ENCODE measurements at places on chromosomes 2 and 18.

DNA sequence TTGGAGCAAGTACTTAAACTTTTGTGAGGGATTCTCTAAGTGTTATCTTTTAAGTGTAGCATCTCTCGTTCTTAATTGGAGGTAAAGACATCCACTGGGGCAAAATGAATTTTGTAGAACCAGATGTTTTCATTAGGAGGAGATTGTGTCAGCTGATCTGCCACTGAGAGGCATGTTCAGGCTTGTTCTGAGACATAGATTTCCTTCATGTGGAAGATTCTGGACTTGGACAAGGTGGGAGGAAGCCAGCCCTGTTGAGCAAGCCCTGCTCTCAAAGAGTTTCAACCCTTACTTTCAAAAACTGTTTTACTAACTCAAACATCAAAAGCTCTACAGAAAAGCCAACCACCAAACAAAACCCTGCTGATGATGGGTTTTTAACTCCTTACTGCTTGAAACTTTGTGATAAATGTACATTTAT lies 6.5 kb downstream of the MAP4K4 start:
- peak; percentile 70 for DNase-seq

GRCh38 chr2:237433920-237434676 lies 20.1 kb upstream of the COL6A3 start:
- no peak for DNase-seq

- DNase-seq, result peak; percentile 54
Measured at GRCh38 chr2:160293391-160294091, 93.5 kb upstream of the ITGB6 start.

DNA sequence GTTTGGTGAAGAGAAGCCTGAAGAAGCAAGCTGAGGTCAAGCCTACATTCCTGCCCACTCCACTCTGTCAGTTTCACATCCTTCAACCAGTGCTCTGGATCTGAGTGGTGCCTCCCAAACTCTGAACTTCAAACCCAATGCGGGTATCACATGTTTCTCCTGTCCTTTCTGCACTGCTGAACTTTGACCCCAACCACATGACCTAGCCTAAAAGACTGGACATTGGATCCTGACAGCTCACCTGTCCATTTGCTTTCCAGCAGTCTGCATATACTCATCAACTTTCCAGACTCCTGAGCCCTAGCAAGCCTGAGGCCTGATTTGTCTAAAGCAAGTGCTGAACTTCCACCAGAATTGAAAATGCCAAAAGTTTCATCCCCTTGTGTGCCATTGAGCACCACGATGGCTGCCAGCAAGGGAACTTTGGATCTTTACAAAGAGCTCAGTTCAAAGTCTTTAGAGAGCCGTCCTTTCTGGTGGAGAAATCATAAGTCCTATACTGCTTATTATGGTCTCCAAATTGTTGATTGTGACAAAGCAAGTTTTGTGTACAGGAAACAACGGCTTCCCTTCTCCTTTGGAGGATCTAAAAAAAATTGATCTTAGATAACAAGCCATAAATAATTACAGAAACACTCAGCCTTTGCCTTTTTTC lies 37.6 kb upstream of the ITGA6 start:
- no peak for DNase-seq

DNA sequence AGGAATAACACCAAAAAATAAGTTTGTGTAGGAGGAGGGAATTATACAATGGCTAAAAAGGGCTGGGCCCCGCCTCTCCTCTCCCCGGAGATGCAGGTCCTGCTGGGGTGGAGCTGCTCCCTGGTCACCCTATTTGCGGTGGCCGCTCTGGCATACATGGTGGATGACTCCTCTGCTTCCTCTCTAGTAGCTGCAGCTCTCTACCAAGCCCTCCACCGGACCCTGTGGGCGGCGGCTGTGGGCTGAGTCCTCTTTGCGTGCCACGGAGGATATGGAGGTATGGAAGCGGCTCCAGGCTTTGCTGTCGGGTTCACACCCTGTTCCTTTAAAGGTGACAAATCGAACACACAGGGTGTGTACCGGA lies 77.1 kb upstream of the SEC11C start:
- DNase-seq, result no peak

DNA sequence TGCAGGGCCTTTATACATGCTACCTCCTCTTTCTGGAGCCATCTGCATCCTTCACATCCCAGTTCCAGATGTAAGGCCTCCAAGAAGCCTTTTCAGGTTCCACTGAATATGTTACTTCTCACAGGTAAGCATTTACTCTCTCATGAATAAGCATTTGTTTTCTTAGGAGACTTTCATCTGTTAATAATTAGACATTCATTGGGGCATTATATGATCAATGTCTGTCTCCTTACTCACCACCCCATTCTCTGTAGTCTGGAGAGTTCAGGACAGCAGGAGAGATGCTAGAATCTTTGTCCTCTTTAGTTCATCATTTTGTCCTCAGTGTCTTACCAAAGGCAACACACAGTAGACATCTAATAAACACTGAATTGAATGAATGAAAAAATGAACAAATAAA lies 185.7 kb downstream of the NCKAP5 start:
- DNase-seq, result no peak

- DNase-seq, result no peak
Measured at GRCh38 chr18:55462652-55463051, 125.3 kb downstream of the TCF4 start.

DNA sequence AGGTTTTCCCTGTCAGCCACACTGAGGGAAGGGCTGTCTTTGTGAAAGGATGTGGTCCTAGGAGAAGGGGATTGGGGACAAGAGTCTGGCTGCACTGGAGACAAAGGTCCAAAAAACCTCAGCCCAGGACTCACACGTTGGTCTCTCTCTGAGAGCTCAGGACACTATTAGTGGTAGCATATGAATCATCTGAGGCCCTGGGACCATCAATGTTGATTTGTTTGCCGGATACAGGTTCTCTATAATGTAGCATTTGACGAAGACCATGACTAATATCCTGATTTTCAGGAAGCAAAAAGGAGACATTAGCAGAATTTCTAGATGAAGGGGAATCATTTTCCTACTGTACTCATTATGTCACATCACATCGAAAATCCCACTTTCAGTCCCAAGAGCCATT lies 22.2 kb upstream of the DNAH6 start:
- DNase-seq, result no peak

- no peak for DNase-seq
Measured at GRCh38 chr2:104599787-104600510, 254.0 kb upstream of the POU3F3 start.

DNA sequence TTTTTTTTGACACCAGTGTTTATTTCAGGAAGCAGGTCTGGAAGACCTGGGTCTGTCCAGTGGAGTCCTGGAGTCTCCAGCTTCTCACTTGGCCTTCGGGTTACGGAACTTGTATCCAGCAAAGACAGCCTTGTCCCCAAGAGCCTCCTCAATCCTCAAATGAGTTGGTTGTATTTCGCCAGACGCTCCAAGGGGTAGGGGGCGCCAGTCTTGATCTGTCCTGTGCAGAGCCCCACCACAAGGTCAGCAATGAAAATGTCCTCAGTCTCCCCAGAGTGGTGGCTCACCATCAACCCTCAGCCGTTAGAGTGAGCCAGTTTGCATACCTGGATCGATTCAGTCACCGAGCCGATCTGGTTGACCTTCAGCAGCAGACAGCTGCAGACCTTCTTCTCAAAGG lies 21.9 kb downstream of the ASXL2 start:
- no peak for DNase-seq

GRCh38 chr2:186181625-186182024 lies 304.4 kb upstream of the ZC3H15 start:
- DNase-seq, result no peak

GRCh38 chr2:2324565-2325101 lies 6.4 kb downstream of the MYT1L start:
- DNase-seq, result no peak

DNA sequence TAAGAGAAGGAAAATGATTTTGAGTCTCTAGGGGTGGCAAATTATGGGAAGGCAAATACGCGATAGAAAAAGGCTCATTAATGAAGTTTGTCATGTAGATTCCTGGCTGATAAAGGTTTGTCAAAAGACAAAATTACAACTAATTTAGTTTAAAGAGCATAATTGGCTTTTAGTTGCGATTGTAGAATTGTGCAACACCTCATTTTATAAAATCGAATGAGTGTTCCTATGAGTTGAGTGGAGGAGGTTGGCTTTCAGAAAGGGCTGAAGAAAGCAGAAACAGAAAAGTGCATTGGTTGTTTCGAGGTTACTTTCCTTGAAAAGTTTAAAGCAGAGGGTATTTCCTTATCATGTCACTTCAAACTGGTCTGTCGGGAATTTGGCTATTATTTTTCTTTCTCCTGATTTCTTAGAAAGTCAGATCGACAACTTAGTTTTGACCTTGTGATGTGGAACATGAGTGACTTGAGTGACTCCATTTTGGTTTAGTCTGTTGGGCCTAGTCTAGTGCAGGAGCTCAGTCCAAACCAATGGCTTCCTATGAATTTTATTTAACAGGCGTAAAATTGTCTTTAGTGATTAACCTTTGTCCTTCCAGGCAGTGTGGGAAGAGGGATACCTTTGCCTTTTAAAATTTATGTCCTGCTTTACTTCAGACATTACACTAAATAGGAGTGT lies 2.2 kb upstream of the PCYOX1 start:
- no peak for DNase-seq

GRCh38 chr18:74906184-74906583 lies 302.8 kb downstream of the PTGR3 start:
- no peak for DNase-seq

- DNase-seq, result no peak
Measured at GRCh38 chr2:38301340-38301968, 75.6 kb downstream of the ATL2 start.

- DNase-seq, result no peak
Measured at GRCh38 chr2:41488888-41489287, 558.9 kb upstream of the PKDCC start.

GRCh38 chr2:120832296-120833070 lies 96.8 kb downstream of the GLI2 start:
- no peak for DNase-seq

DNA sequence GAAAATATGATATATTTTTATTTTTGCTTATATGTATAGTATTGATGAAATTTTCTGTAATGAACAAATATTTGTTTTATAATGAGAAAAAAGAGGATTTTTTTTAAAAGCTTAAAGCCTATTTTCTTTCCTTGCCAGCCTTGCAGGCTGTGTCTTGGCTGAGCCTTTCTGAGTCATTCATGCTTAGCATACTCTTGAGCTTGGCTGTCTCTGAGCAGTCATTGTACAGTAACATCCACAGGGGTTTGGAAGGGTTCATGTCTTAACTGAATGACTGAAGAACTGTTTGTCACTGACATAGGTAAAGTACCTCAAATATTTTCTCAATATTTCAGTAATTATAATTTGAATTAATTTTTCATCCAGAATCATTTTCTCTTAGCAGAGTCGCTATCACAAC lies 49.3 kb downstream of the GPR39 start:
- no peak for DNase-seq

GRCh38 chr18:36183987-36184386 lies 3.3 kb upstream of the MOCOS start:
- no peak for DNase-seq

DNA sequence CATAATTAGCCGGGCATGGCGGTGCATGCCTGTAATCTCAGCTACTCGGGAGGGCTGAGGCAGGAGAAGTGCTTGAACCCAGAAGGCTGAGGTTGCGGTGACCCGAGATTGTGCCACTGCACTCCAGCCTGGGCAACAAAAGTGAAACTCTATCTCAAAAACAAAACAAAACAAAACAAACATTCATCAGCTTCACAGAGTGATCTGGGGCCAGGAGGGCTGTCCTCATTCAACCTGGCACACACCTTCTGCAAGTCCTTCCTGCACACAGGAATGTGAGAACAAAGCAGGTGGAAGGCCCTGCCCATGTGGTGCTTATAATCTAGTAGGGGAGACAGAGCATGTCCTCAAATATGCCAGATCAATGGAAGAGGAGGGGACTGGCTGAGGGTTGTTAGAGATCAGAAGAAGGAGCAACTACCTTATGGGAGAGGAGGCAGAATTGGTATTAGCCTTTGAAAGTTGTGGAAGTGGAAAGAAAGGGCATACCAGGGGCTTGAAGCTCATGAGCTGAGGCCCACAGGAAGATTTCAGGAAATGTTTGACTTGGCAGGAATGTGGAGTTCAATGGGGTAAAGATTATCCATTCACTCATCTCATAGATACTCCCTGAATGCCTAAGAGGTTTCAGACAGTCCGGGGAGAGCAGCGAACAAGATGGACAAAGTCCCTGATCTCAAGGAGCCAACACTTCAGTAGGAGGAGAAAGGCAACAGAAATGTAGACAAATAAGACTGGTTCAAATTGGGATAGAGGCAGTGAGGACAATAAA lies 155.3 kb upstream of the SIX3 start:
- DNase-seq, result no peak

GRCh38 chr2:74026687-74027241 lies 42.1 kb downstream of the TET3 start:
- DNase-seq, result no peak

- DNase-seq, result no peak
Measured at GRCh38 chr2:128380961-128381938, 62.6 kb upstream of the HS6ST1 start.

DNA sequence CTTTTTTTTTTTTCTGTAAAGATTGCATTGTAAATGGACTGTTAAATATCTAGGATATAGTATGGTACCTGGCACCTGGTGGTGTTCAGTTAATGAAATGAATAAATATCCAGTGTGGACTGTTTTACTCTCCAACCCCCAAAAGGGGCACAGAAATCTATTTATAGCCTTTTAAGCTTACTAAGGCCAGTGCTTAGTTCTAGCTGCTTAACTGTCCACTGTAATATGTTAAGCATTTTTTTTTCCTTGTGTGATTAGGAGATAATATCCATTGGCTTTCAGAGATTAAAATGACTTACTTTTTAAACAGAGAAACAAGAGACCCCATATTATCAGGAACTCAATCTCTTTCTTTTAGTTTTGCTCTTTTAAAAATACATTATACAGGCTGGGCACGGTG lies 84.4 kb downstream of the ZNF532 start:
- no peak for DNase-seq

DNA sequence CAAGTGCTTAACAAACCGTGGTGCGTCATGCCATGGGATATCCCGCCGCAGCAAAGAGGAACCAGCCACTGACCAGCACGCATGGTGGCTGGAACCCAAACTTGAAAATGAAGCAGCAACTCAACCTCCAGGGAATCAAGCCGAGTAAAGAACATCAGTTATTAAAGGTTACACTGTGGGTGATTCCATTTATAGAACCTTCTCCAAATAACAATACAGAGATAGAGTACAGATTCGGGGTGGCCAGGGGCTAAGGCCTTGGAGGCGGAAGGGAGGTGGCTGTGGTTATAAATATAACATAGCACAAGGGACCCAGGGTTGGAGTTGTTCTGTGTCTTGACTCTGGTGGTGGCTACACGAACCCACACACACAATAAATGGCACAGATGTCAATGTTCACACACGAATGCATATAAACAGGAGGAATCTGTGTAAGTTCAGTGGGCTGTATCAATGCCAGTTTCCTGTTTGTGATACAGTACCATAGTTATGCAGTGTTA lies 123.1 kb downstream of the EIPR1 start:
- DNase-seq, result no peak

DNA sequence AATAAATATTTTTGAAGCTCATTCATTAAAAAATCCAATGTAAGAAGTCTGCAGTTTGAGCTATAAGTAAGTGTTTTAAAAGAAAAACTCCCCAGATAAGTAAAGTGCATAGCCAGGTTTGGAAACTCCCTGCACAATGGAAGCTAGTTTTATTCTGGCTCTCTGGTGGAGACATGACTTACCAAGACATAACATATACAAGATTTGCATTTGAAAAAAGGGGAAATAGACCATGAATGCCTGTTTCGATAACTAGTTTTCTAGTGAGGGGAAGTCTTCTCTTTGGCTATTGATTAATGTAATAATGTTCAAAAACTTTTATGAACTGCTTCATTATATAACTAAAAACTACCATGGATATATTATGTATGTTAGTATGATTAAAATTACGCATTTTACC lies 435.2 kb downstream of the ARHGAP15 start:
- DNase-seq, result no peak

All from AG09319 (cell line).